Psoas muscle (tissue), 8 donors: ENCODE measurements at places on chromosomes 7 and 10. TPM values are rescaled to one million over a fixed set of nuclear protein-coding genes. Genes with fewer than 3 reads are reported as not detected.
A peak's percentile ranks its signal among the peaks of the same experiment; 100 is the strongest.

GRCh38 chr7:144529269-144529926 lies 125.9 kb upstream of the NOBOX start:
- DNase-seq, result no peak

JAKMIP3 gene
- polyA plus RNA-seq, result 0.12 TPM

METTL27 gene
- 0.21 TPM for polyA plus RNA-seq

CYP2C19 gene
- not detected for polyA plus RNA-seq

CLDN4 gene
- polyA plus RNA-seq, result 0.10 TPM

DNA sequence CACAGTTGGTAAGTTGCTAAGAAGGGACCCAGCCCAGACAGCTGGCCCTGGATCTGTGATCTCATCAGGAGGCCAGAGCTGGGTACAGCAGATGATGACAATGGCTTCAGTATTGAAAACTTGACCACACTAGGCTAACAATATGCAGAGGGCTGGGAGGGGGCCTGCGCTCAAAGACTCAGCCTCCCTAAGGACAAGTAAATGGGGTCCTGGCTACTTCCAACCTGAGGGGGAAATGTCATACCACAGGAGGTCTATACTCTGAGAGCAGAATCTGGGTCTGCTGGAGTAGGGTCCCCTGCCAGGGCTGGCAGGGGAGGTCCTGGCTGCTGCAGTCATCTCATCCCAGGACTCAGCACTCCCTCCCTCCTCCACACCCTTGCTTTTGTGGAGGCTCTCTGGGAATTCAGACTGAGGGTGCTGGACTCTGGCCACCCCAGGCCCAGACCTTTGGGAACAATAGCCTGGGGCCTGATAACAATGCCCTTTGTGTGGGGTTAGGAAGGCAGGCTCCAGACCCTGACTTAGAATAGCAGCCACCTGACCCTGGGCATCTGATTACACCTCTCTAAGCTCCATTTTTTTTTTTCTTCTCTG lies 1.4 kb downstream of the FXYD4 start:
- no peak for DNase-seq

GRCh38 chr10:124041675-124042445 lies 51.5 kb downstream of the CHST15 start:
- no peak for DNase-seq

DNA sequence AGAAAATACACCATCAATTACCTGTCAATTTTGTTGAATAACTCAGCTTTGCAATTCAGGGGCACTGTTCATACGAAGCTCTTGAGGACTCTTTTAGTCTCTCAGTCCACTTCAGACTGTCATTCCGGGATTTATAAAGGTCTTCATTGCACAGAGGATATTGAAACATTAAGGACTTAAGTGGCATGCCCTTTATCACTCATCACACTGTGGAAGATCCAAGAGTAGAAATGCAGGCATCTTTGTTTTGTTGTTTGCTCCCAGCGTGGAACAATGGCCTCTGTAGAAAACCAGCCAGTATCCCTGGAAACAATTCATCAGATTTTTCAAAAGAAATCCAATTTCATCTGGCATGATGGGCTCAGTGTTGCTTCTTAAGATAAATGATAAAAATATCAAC lies 66.3 kb upstream of the LRGUK start:
- no peak for DNase-seq

ATOH7 gene
- not detected for polyA plus RNA-seq

OPALIN gene
- polyA plus RNA-seq, result not detected

PODXL gene
- polyA plus RNA-seq, result 9.0 TPM

DNA sequence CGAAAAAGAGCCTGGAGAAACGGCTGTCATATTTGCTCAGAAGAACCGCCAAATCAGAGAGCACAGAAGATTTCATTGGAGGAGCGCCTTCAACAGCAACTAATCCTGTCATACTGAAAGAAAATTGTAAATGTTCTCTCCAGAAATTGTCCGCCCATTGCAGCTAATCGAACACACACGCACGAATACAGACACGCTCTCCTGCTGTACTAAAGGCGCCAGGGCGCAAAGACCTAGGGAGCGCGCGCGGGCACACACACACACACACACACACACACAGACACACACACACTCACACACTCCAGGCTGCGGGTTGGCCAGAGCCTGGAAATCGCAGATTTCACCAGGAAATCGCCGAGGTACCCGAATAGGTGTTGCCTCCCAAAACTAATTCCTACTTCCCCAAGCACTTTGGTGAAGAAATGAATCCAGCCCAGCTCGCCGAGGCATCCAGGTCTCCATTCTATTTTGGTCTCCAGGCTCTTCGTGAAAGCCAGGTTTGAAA lies at the start of gene CHRM2:
TSS of gene CHRM2 (plus strand) at position 157 of the 505 bp plus-strand sequence. CDS start 146,214 bp downstream, outside the sequence.
- DNase-seq, result peak; percentile 13

GRCh38 chr7:17930546-17930945 lies 9.7 kb downstream of the SNX13 start:
- no peak for DNase-seq

- DNase-seq, result no peak
These were observed 40.1 kb downstream of the LYZL2 start for GRCh38 chr10:30589441-30589840.

DNA sequence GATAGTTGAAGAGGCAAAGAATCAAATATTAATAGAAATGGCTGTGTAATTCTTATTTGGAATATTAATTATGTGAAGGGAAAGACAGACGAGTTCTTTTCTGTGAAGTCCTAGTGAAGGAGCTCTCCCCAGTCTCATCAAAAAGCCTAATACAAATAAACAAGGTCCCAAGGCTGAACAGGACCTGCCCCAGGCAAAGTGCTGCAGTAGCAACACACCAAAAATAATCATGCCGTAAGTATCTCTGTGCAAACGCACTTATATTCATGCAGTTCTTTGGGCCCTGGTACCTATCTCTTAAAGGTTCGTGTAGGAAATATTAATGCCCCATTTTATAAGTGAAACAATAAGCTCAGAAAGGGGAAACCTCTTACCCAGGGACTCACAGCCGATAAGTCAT lies 12.2 kb upstream of the CHST15 start:
- no peak for DNase-seq

NME8 gene
- polyA plus RNA-seq, result not detected

- no peak for DNase-seq
These were observed 8.8 kb upstream of the ZCCHC24 start for GRCh38 chr10:79454259-79454658.

- DNase-seq, result no peak
These were observed 59.3 kb downstream of the CREB3L2 start for GRCh38 chr7:137942484-137943115.

GNAT3 gene
- not detected for polyA plus RNA-seq

- DNase-seq, result no peak
These were observed 48.4 kb upstream of the GTF2IRD1 start for GRCh38 chr7:74405191-74405898.

GRID2IP gene
- not detected for polyA plus RNA-seq

GRCh38 chr10:3992382-3993178 lies 207.6 kb upstream of the KLF6 start:
- no peak for DNase-seq

TMEM176B gene
- 2.2 TPM for polyA plus RNA-seq

GRCh38 chr10:124745673-124746072 lies 1.5 kb upstream of the FAM53B start:
- DNase-seq, result no peak

SPDYE2 gene
- 0.05 TPM for polyA plus RNA-seq

GRM8 gene
- 0.08 TPM for polyA plus RNA-seq

GRCh38 chr10:99983280-99983988 lies 26.3 kb downstream of the DNMBP start:
- DNase-seq, result peak; percentile 52

SPDYE11 gene
- not detected for polyA plus RNA-seq

PAPOLB gene
- not detected for polyA plus RNA-seq

DNA sequence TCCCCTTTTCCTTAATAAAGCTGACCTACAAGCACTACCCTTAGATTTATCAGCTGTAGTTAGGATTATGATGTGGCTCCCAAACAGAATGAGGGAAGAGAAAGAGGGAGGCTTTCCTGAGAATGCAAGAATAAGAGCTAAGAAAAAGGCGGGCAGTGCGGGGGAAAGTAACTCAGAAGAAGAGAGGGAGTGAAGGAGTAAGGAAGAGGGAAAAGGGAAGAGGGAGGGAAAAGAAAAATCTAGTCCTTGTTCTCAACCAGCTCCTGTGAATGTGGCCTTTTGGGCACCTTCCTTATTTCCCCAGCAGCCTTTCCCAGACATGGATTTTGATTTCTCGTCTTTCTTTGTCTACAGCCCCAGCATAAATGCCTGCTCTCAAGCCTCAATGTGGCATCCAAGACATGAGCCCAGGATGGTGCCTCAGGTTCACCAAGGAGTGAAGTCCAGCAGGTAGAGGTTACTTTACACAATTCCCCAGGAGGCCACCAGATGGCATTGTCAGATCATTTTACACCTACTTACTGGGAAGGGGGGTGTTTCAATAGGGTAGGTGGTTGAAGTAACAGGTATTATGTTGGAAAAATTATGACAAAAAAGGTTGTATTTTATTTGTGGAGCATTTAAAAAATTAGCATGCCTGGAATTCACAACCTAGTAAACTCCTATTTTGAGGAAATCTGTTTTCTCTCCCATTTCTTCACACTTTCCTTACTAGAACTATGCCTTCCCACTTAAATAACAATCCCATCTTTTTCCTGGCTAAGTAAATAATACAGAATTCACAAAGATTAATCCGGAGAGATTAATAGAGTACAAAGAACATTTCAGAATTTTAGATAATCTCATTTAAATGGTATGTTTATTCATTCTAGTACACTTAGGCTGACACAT lies 106.5 kb downstream of the HTR7 start:
- DNase-seq, result no peak

DNA sequence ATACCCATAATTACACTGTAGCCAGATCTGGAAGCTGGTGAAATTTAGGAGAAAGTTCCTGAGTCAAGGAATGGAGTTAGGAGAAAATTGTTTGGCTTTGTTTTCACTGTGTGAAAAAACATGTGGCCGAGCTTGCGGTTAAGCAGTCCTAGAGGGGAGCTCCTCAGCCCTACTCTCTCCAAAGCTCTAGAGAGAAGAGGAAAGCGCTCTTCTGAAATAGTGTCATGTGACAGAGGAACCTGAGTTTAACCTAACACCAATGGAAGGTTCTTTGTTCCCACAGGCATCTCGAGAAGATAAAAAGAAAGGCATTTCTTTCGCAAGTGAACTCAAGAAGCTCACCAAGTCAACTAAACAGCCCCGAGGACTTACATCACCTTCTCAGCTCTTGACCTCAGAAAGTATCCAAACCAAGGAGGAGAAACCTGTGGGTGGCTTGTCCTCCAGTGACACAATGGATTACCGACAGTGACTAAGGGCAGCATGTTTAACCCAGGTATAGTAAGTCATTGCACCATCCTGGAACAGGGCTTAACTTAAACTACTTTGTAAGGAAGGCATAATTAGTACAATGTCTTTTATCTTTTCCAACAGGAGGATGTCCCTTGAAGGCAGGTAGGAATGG lies 38.0 kb downstream of the NOC3L start:
- no peak for DNase-seq

DNA sequence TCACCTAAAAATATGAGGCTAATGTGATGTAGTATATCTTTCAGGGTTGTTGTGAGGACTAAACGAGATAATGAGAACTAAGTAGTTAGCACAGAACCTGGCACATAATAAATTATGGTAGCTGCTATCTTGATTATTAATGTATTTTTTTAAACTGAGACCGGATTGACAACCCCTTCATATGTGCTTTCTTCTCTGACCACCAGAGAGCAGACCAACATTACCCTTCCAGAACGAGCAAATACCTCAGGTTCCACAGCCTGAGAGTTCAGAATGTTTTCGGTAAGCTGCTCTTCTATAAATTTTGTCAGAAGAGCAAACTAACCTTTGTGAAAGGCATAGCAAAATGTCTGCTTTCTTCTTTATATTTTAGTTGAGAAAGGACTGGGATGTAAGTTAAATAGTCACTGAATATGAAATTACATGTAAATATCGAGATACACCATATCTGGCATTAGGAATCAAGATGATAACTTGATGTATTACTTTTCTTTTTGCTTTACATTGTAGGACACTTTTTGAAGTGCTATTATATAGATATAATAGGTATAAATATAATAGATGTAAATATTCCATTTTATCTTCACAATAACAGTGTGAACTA lies 13.6 kb upstream of the BPGM start:
- no peak for DNase-seq

GRCh38 chr10:93768892-93769291 lies 11.2 kb downstream of the LGI1 start:
- DNase-seq, result no peak

DNA sequence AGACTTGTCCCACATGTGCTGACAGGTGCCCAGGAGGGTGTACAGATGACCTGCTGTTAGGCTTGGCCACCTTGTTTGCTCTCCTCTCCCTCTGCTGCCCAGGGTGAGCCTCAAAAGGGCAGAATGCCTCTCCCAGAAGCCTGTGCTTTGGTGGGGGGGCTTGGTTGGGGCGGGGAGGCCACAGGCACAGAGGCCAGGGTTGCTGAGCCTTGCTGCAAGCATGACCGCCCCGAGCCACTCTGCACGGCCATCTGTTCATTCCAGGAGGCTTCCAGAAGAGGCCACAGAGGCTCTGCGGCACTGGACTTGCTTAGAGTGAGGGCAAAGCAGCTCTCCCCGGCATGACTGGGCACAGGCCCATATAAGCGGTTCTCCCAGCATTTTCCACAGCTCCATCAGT lies 190.8 kb downstream of the GLRX3 start:
- no peak for DNase-seq

GRCh38 chr7:117652943-117653680 lies 173.3 kb downstream of the CFTR start:
- DNase-seq, result no peak

- DNase-seq, result no peak
These were observed 15.0 kb upstream of the STN1 start for GRCh38 chr10:103932971-103933370.

DUS4L gene
- polyA plus RNA-seq, result 4.3 TPM

BUD31 gene
- polyA plus RNA-seq, result 88.0 TPM

AOAH gene
- 0.49 TPM for polyA plus RNA-seq

CALHM1 gene
- not detected for polyA plus RNA-seq

FGF8 gene
- not detected for polyA plus RNA-seq

MBL2 gene
- not detected for polyA plus RNA-seq

GRCh38 chr10:124827474-124827873 lies 25.9 kb downstream of the ABRAXAS2 start:
- no peak for DNase-seq

GDF10 gene
- polyA plus RNA-seq, result 0.03 TPM

- no peak for DNase-seq
These were observed 5.3 kb downstream of the CPXM2 start for GRCh38 chr10:123886292-123886691.

GRCh38 chr7:87886875-87887274 lies 10.6 kb downstream of the DBF4 start:
- no peak for DNase-seq

SCIN gene
- polyA plus RNA-seq, result not detected

TBX20 gene
- polyA plus RNA-seq, result not detected

GRCh38 chr10:93514521-93514920 lies 18.1 kb downstream of the CEP55 start:
- no peak for DNase-seq
